ENCODE measurements at places on chromosomes 2 and 18.

DNA sequence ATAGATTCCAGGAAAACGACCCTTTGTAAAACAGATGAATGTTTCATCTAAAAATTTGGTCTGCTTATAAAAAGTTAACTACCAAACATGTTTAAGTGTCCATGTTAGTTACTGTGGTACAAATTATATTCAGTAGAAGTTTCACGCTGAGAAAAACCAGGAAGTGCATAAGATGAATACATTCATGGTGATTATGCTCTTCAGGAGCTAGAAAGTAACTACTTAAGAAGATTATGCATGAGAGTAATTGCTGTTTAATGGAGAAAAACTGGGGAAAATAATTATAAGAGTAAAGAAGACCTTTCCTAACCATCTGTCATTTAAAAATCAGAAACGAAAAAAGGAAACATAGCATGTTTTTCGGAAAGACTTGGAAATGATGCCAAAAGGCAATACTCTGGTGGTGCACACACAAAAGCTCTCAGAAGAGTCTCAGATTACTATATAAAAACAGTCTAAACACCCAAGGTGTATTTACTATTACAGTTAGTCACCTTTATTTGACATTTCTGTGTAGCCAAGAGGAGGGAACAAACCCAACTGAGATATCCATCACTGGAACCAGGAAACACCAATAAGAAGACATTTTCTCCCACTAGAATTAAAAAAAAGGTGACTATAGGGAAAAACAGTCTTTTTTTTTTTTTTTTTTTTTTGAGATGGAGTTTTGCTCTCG, 38.8 kb upstream of the METTL21A start:
- DNase-seq = no peak

DNA sequence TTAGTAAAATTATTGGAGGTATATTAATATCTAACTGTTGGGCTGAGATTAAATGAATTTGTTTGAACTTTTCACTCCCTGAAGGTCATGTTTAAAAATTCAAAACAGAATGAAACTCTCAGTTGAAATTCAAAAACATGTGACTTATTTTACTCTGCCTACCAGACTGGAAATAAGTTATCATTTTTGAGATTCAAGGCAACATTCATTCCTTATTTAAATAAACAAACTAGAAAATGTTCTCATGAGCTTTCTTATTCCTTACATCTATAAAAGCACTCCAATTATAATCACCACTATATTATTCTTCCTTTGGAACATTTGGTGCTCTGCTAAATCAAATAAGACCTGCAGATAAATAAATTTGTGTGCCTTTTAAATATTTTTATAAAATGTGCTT, 217.8 kb downstream of the CDH2 start:
- no peak for DNase-seq

DNA sequence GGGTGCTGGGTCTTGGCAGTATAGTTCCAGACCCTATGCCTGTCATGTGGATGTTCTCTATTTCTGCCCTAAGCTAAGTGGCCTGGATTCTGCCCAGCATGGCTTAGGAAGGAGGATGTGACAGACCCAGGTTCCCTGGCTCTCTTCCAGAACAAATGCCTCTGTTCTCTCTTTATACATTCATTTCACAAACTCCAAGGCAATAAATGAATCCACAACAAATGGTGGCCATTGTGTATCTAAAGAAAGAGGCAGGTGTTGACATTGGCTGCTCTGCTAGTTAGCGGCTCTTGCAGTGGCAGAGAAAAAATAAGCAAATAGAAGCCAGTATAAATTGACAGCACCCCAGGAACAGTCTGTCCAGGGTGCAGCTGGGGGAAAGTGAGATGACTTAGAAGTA, 298.6 kb downstream of the SUCLG1 start:
- no peak for DNase-seq

DNA sequence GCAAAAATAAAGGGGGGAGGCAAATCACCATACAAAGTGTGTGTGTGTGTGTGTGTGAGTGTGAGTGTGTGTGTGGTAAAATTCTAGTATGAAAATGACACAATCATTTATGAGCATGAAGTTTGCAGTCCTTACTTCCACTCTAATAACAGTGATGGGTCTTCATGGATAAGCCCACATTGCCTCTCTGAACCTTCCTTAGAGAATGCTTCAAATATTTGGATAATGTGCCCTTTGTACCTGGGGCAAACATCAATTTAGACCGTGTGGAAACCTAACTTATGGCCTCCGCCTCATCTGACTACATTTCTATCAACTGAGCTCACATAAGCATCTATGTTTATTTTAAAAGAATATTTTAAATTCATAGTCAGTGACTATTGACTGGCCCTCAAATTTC, 3.7 kb downstream of the SCN9A start:
- no peak for DNase-seq

- DNase-seq = no peak
Measured at GRCh38 chr2:73984922-73985307, 205 bp downstream of the TET3 start.

DNA sequence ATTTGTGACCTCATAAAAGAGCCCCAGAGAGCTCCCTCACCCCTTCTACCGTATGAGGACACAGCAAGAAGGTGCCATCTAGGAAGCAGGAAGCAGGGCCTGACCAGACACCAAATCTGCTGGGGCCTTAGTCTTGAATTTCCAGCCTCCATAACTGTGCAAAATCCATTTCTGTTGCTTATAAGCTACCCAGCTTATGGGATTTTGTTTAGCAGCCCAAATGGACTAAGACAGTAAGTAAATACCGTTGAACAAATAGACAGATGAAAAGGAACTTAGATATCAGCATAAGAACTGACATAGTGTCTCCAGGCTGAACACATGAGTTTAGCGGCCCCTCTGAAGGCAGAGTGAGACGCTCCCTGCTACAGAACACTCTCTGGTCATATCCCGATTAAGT, 130.9 kb downstream of the UXS1 start:
- no peak for DNase-seq

DNA sequence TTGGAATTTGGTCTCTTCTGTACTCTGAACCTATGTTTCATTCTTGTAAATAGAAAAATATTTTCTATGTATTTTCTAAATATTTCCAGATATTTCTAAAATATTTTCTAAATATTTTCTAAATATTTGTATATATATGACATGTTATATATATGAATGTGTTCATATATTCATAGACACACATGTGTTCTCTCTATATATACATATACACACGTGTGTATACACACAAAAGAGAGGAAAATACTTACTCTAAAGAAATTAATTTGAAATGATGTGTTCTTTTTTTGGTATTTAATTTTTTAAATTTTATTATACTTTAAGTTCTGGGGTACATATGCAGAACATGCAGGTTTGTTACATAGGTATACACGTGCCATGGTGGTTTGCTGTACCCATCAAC, 589.6 kb downstream of the LRRTM4 start:
- DNase-seq = no peak

GRCh38 chr18:24268784-24269550, 128.7 kb downstream of the OSBPL1A start:
- no peak for DNase-seq

- no peak for DNase-seq
Measured at GRCh38 chr18:79422022-79422782, 26.5 kb downstream of the NFATC1 start.

GRCh38 chr18:29644276-29644675, 1398.3 kb downstream of the DSC3 start:
- no peak for DNase-seq

DNA sequence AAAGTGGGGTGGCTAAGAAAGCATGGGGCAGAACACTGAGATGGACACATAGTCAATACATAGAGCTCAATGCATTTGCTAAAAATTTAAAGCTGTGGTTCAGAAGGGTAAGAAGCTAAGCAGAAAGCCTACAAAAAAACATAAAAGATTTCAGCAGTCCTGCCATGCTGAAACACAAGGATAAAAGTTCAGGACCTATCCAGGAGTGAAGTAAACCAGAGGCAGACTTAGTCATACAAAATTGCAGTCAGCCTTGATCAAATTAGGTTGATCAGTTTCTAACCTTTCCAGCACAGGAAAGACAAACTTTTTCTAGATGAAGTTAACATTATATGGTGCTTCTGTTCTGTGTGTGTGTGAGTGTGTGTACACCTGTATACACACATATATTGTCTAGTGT, 120.8 kb upstream of the RBMS1 start:
- no peak for DNase-seq

DNA sequence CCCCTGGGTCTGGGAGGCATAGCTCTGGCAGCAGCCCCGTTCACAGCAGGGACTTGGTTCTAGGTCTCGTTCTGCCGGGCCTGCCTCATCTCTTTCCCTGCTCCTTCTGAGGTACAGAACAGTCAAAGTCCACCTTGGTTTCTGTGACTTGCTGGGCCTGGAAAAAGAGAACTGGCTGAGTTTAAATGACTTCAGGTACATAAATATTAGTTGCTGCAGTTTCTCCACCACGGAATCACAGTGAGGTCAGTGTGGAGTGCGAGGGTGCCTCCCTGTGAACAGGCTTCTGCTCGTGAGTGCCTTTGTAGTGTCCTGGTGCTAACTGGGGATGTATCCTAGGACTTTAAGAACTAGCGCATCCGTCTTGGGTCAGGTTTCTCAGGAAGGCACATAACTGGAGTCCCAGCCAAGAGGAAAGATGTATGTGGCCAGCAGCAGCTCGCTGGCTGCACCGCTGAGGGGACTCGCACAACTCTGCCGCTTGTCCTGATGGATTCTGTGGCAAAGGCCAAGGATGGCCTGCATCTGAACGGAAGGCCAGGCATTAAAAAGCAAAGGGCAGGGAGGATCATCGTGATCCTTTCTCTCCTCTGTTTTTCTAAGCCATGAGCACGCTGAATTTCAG, 188.6 kb downstream of the SH3RF3 start:
- no peak for DNase-seq

GRCh38 chr2:134540990-134541389, 177.8 kb downstream of the TMEM163 start:
- no peak for DNase-seq

DNA sequence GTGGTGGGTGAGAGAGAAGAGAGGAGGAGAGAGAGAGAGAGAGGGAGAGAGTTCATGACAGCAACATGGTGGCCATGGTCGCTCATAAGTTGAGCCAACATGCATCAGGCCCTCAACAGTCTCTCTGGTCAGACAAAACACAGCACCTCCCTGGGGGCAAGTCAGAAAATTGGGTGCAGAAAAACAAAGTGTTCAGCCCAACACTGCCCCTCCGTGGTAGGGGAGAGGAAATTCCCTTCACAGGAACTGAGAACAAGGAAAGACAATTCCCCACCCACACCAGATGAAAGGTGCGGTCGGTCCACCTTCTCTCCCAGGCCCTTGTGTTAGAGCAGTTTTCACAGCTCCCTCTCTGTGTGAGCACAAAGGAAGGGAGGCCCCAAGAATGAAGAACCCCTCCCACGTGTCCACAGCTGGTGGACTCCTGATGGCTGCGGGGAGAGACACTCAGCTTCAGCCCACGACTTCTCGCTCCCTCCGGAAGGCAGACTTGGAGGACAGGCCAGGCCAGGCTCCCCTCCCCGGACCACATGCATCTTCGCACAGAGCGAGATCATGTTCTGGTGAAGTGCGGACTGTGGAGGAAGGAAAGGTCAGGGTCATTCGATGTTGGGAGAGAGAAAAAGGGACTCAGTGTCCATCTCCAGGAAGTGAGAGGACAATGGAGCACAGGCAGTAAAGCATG, 181.7 kb downstream of the ANAPC1 start:
- peak; percentile 49 for DNase-seq

DNA sequence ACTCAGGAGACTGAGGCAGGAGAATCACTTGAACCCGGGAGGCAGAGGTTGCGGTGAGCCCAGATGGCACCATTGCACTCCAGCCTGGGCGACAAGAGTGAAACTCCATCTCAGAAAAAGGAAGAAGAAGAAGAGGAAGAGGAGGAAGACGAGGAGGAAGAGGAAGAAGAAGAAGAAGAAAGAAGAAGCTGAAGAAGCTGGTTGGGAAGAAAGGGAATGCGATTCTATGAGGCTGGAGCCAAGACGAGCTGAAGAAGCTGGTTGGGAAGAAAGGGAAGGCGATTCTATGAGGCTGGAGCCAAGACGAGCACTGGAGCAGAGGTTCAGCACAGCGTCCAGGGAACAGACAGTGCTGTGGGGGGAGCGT, 30.3 kb upstream of the TAF1B start:
- DNase-seq = no peak

GRCh38 chr18:79748321-79749180, 49.2 kb upstream of the KCNG2 start:
- no peak for DNase-seq

GRCh38 chr2:128727404-128727803, 408.7 kb upstream of the HS6ST1 start:
- no peak for DNase-seq

GRCh38 chr2:200454927-200455801, 54.7 kb downstream of the KCTD18 start:
- DNase-seq = no peak

- peak; percentile 5 for DNase-seq
Measured at GRCh38 chr18:52342456-52342855, 2.5 kb downstream of the DCC start.

- DNase-seq = no peak
Measured at GRCh38 chr18:41150316-41150715, 804.7 kb upstream of the PIK3C3 start.

DNA sequence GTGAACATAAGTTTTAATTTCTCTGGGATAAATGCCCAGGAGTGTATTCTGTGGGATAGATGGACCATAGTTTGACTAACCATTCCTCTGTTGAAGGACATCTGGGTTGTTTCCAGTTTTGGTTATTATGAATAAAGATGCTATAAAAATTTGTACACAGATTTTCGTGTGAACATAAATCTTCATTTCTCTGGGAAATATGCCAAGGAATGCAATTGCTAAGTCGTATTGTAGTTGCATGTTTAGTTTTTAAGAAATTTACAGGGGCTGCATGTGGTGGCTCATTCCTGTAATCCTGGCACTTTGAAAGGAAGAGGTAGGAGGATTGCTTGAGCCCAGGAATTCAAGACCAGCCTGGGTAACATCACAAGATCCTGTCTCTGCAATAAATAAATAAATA, 6.9 kb upstream of the SLC11A1 start:
- no peak for DNase-seq

- DNase-seq = no peak
Measured at GRCh38 chr2:15780912-15781574, 159.3 kb upstream of the MYCN start.

DNA sequence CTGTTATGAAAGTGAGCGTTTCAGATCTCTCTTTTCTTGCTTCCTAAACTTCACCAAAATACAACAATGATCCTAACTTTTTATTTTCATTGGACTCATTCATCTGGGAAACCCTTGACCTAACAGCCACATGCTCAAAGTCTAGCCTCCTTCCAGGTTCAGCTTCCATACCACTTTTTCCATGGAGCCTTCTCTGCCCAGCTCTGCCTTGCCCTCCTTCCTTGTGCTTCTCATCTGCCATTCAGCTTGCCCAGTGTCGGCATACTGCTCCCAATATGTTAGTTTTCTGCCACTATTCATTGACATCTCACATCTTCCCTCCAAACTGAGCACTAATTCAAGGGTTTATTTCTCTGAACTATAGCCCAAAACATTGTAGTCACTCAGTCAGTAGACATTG, 214.7 kb downstream of the RAD51AP2 start:
- no peak for DNase-seq

DNA sequence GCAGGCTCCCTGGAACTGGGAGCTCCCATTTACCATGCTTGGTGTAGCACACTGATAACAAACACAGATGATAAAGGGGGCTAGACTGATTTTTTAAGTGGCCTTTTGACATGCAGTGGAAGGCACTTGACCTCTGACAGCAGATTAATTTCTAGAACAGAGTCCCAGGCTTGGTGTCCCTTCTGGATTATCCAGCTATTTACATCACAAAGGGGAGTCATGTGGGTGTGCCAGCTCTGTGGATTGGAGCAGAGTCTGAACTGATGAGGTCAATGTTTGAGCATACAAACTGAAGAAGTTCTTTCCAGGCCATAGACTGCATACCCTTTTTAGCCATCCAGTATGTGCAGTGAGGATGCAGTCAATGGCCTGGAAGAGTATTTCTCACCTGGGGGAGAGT, 31.5 kb upstream of the SIX2 start:
- DNase-seq = no peak
